ENCODE measurements at places on chromosomes 12 and 14. TPM values are rescaled to one million over a fixed set of nuclear protein-coding genes. Genes with fewer than 3 reads are reported as not detected.

The LRRC10 gene
- total RNA-seq = not detected

The PPFIA2 gene
- total RNA-seq = 0.55 TPM

The OLR1 gene
- 1.1 TPM for total RNA-seq

The INSM2 gene
- 0.08 TPM for total RNA-seq

The CFAP251 gene
- 0.85 TPM for total RNA-seq

The DIO3 gene
- not detected for total RNA-seq

The MGP gene
- not detected for total RNA-seq

The HELB gene
- total RNA-seq = 0.90 TPM

The CCDC197 gene
- total RNA-seq = not detected

The APOF gene
- total RNA-seq = not detected

The TNFAIP2 gene
- total RNA-seq = 349 TPM

The SLC25A47 gene
- total RNA-seq = not detected

The OTX2 gene
- total RNA-seq = not detected

The SYNDIG1L gene
- total RNA-seq = not detected

The BICD1 gene
- total RNA-seq = 18.6 TPM

The B4GALNT1 gene
- total RNA-seq = 37.8 TPM

The PRKD1 gene
- total RNA-seq = 2.6 TPM

The KRT79 gene
- total RNA-seq = 0.21 TPM

Measured in A549 treated with RU486 at 1 μM for 4 hours (cell line).